WTC11 (cell line): ENCODE measurements at places on chromosomes 1 and 21. TPM values are rescaled to one million over a fixed set of nuclear protein-coding genes. Genes with fewer than 3 reads are reported as not detected.

Gene OR2L5
- total RNA-seq, result not detected in 3 replicates

Gene LCE2A
- not detected in 3 replicates for total RNA-seq

Gene ITLN2
- 5.9 to 7.8 TPM (median 7.0 TPM) in 3 replicates for total RNA-seq

Gene PLA2G5
- total RNA-seq, result 0.30 TPM in 1 of 3 replicates, not detected in the others

Gene CELA2B
- total RNA-seq, result 0.55 TPM in 1 of 3 replicates, not detected in the others
